Left ventricle myocardium inferior (tissue), 1 donor: ENCODE measurements at places on chromosomes 11 and 22. TPM values are rescaled to one million over a fixed set of nuclear protein-coding genes. Genes with fewer than 3 reads are reported as not detected.
A peak's percentile ranks its signal among the peaks of the same experiment; 100 is the strongest.

GRCh38 chr11:102139081-102139498 lies 28.8 kb downstream of the YAP1 start:
- peak overlapping the region; percentile 82 for H3K27ac ChIP-seq
- H3K36me3 ChIP-seq, result no peaks in the 10 kb centered on the region
- DNase-seq, result no peak
- H3K4me1 ChIP-seq, result peaks cover 61% of the 10 kb centered on the region

The OR8K3 gene
- not detected for total RNA-seq

DNA sequence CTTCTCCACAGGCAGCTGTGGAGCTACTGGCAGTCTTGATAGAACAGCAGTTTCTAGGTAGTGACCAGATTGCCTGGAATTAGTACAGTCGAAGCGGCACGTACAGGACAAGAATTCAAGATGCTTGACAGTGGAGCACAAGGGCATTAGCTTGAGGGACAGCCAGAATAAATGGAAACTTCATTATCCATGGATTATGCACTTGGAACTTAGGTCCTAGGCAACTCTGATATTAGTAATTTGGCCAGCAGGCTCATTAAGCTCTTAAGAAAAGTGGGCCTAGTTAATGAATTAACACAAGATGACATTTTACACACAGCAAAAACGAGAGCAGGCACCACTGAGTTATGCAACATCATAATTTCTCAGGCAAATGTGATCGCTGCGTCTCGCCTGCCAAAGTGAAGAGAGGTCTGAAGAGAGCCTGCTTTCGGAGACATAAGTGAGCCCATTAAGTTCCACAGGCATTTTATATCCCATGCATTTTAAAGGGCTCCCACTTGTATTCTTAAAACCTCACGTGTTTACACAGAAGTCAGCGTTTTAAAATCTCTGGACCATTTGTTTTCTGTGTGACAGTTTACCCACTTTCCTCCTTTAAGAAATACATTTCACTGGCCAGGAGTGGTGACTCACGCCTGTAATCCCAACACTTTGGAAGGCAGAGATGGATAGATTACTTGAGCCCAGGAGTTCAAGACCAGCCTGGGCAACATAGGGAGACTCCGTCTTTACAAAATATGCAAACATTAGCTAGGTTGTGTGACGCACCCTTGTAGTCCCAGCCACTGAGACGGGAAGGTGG lies 66.2 kb downstream of the COMMD9 start:
- H3K27me3 ChIP-seq, result peaks cover 4% of the 10 kb centered on the region
- H3K36me3 ChIP-seq, result no peaks in the 10 kb centered on the region
- no peak overlapping the region for H3K4me3 ChIP-seq
- no peaks in the 10 kb centered on the region for H3K4me1 ChIP-seq

- H3K27me3 ChIP-seq, result peaks cover 23% of the 10 kb centered on the region
- no peaks in the 10 kb centered on the region for H3K4me1 ChIP-seq
- no peak overlapping the region for H3K4me3 ChIP-seq
These were observed 102.9 kb downstream of the MTNR1B start for GRCh38 chr11:93072229-93072914.

DNA sequence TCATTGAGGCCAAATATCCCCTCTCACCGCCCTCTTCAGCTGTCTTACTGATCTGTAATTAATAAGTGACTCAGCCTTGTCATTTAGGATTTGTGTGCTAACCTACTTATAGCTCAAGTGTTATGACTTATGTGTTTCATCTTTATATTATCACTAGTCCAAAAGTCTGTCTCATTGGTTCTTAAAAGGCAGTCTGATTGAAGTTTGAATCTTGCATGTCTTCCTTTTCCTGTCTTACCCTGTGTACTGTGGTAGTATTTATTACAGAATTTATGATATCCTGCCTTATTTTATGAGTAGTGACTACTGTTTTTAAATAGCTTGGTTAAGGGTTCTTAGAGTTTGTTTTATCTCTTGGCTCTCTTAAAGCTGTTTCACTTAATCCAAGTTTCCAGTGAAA lies 6.3 kb downstream of the DEPDC7 start:
- H3K4me1 ChIP-seq, result no peaks in the 10 kb centered on the region
- H3K36me3 ChIP-seq, result no peaks in the 10 kb centered on the region

GRCh38 chr11:131154351-131154750 lies 216.1 kb upstream of the NTM start:
- no peak for DNase-seq
- H3K27me3 ChIP-seq, result peaks cover 19% of the 10 kb centered on the region
- H3K4me3 ChIP-seq, result no peak overlapping the region
- no peak overlapping the region for H3K27ac ChIP-seq

DNA sequence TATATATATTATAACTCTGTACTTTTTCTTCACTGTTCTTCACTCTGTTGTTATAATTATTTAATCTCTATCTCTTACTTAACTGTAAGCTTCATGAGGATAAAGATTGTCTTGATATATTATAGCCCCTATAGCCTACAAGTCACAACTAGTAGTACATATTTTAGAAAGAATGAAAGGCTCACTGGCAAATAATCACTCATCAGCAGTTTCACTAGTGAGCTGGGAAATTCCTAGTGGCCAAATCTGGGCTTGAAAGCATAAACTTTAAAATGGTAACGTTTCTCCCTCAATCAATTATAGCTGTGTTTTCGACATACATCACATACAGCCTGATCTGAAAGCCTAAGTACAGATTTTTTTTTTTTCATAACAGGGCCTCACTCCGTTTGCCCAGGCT lies 42.5 kb downstream of the CTSC start:
- H3K36me3 ChIP-seq, result no peaks in the 10 kb centered on the region
- no peak overlapping the region for H3K4me3 ChIP-seq
- no peak for DNase-seq
- peaks cover 15% of the 10 kb centered on the region for H3K4me1 ChIP-seq

GRCh38 chr11:75893251-75893650 lies 78.2 kb downstream of the UVRAG start:
- no peak overlapping the region for H3K4me3 ChIP-seq
- no peak for DNase-seq
- H3K27ac ChIP-seq, result no peak overlapping the region
- peaks cover 19% of the 10 kb centered on the region for H3K4me1 ChIP-seq
- no peaks in the 10 kb centered on the region for H3K36me3 ChIP-seq

The RIMBP3C gene
- 0.08 TPM for total RNA-seq

- DNase-seq, result no peak
- peaks cover 32% of the 10 kb centered on the region for H3K4me1 ChIP-seq
- no peak overlapping the region for H3K27ac ChIP-seq
These were observed 2.9 kb downstream of the LMF2 start for GRCh38 chr22:50504369-50505211.

The TRPM5 gene
- total RNA-seq, result not detected
